ENCODE measurements at places on chromosomes 2 and 18. TPM values are rescaled to one million over a fixed set of nuclear protein-coding genes. Genes with fewer than 3 reads are reported as not detected.

DNA sequence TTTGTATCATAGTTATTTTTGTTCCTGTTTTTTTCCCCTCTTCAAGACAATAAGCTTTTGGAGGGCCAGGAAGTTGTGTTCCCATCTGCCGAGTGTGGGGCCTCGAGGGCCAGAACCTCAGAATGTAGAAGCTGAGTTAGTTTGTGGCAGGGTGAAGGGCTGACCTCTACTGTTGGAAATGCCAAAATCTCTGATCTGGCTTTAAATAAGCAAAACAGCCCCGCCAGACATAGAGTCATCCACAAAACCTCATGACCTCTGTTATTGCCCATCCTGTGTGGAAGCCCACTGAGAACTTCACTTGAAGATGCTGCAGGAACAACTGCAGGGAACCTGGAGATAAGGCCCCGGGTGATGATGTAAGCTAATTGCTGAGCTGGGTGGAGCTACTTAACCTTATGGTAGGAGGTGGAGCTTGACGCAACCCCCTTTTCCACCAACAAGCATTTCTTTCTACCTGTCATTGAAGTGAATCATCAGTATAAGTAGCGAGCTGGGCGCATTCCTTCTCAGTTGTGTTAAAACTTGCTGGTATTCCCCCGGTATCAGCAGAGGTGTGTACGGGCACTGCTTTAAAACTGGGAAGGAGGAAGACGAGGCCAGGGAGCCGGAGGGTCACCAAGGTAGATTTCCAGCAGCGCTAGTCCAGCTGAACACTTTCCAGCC, 177.2 kb downstream of the NEDD4L start:
- no peak for ATAC-seq

DYTN gene
- total RNA-seq, result not detected

NLRC4 gene
- 1.6 TPM for total RNA-seq

- no peak for ATAC-seq
Measured at GRCh38 chr2:38037325-38037724, 38.6 kb downstream of the CYP1B1 start.

LOXHD1 gene
- total RNA-seq, result 0.27 TPM

DNA sequence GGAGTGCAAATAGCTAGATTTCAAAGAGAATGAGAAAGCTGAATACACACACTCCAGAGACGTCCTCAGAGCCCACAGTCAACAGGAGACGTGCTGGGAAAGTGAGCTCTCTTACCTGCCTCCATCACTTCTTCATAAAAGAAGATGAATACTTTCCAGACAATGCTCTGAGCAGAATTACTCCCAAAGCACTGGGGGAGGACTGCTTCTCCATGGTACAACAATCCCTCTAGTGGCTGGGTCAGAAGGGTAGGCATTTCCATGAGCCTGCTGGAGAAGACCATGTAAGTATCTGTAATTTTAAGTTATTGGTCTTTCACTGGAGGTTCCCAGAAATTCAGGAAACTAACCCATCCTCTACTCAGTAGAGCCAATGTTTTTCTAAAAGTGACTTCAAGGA, 190.3 kb downstream of the RBM43 start:
- ATAC-seq, result no peak

GRCh38 chr2:197210430-197210829, 100.2 kb downstream of the ANKRD44 start:
- ATAC-seq, result no peak

DNA sequence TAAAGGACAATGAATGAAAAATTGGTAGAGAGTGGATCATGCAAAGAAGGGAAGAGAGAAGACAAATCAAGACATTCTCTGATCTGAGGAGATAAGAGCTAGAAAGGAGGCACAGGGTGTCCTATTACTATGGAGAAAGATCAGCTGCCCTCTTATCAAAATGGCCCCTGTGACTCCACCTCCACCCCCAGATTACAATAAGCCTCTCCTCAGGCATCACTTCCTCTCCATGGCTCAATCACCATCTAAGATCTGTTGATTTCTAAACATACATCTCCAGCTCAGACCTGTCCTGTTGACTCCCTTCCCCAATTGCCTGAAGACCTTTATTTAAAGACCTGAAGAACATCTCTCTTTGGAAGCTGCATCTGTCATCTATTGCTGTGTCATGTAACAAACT, 43.2 kb downstream of the SP100 start:
- ATAC-seq, result no peak

DNA sequence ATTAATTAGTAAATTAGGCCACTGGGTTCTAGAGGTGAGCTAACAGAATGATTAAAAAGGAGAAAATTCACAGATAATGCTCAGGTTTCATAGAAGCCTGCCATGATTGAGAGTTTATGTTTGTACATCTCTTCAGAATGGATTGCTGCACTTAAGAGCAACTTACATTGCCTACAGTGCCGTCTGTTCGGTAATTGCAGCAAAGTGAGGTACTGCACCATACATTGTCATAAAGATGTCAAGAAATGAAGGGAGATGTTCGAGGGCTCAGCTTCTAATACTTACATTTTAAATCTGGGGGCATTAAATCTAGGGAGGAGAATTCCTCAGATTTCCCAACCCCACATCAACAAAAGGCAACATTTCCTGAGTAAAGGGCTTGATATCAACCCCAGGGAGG, 976.2 kb upstream of the FANCL start:
- no peak for ATAC-seq

DNA sequence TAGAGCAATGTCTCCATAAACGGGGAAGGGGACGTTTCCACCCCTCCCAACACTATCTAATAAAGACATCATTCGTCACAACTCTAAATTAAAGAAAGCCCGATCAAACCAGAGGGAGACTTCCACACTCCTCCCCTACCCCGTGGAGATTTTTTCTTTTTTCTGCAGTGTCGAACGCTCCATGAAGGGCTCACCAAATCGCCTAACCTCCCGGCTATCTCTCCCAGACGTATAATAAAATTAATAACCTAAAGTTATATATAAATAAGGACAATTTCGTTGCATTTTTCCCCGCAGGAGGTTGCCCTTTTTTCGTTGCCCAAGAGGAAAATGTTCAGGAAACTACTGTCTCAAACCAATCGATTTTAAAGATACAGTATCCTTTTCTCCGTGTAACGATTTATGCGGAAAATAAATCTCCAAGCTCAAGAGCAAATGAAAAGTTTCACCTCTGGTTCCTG, 2.4 kb downstream of the EVX2 start:
- ATAC-seq, result no peak

DNA sequence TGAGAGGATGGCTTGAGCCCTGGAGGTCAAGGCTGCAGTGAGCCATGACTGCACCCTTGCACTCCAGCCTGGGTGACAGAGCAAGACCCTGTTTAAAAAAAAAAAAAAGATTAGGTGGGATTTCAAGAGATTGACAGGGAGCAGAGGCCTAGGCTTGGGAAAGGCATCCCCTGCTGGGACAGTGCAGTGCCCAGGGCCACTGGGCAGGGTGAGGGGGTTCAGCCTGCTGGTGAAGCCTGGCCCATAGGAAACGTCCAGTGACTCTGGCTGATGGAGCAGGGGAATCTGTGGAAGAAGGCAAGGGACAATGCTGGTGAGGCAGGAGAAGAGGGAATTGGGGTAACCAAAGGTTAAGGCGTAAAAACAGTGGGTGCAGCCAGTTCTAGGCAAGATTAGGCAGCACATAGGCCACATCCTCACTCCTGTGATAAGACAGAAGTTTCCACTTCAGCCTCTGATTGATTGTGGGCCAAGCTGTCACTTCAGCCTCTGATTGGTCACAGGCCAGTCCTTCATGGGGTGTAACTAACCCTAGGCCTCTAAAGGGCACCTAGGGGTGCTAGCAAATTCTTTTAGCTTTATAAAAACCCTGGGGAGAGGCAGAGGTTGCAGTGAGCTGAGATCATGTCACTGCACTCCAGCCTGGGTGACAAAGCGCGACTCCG, 128.6 kb downstream of the MSH2 start:
- ATAC-seq, result no peak

SLC11A1 gene
- total RNA-seq, result 5.9 TPM

GRCh38 chr18:78892721-78893120, 86.9 kb upstream of the SALL3 start:
- ATAC-seq, result no peak

GTF3C2 gene
- total RNA-seq, result 30.3 TPM

DNA sequence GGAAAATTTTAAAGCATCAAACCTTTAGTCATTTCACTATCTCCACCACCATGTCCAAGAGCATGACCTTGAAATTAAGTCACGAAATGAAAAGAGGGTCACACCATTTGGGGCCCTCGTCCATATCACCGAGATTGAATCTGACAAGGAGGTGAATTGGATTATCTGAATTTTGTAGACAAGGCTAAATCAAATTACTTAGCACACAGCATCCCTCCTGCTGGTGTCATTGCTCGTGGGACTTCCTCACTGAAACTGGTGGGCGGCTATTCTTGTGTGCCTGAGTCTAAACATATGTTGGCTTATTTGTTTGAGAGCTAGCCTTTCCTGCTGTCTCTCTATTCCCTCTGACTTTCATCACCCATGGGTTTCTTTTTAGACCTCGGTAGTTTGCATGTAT, 64.6 kb upstream of the CNGA3 start:
- ATAC-seq, result no peak

- no peak for ATAC-seq
Measured at GRCh38 chr2:69565431-69565839, 78.1 kb downstream of the AAK1 start.

- no peak for ATAC-seq
Measured at GRCh38 chr2:149885468-149885867, 297.9 kb upstream of the MMADHC start.

FSIP2 gene
- total RNA-seq, result 0.54 TPM

DNA sequence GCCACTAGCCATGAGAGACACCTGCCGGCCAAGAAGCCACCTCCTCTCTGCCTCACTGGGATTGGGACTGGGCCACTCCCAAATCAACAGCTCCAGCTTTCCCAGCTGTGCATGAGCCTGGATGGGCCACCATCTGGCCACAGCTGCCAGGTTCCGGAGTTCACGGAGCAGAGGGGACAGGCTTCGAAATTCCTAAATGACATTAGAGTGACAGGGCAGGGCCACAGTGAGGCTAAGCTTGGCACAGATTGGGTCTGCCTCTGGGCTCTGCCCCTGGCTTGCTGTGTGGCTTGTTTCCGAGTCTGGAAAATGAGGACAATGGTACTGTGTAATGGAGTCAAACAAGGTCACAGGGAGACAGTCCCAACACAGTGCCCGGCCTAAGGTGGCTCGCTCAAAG, 6.5 kb downstream of the DIPK1C start:
- ATAC-seq, result peak; percentile 34

GRCh38 chr2:148796735-148797512, 78.1 kb upstream of the KIF5C start:
- no peak for ATAC-seq

FAM237A gene
- not detected for total RNA-seq

DNA sequence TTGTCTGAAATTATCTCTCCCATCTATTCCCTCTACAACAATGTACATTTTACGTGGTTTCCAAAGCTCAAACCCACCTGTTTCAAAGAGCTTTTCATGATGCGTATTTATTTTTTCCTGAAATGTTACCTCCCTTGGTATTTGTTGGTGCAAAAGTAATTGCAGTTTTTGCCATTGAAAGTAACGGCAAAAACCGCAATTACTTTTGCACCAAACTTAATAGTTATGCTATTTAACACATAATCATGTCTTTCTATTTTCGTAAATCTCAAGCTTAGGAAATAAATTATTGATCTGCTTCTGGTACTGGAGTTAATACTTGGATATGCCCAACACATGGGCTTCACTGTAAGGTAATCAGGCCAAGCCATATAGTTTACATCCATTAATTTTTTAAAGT, 85.2 kb downstream of the SUCLG1 start:
- no peak for ATAC-seq

- ATAC-seq, result peak; percentile 14
Measured at GRCh38 chr2:201450954-201451291, 335 bp downstream of the TRAK2 start.

DNA sequence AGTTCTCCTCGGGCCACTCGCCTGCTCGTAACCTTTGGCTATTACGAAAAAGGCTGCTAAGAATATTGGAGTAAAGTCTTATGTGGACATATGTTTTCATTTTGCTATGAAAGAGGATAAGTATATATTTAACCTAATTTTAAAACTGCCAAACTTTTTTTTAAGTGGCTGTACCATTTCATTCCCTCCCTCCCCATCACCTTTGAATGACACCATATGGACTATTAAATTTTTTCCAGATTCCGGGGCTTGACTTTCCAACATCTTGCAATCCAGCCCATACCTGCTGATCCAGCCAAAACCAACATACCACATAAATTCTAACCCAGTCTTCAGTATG, 31.5 kb downstream of the REEP1 start:
- ATAC-seq, result no peak

ZNF396 gene
- total RNA-seq, result 2.9 TPM

GRCh38 chr18:52426041-52426440, 86.0 kb downstream of the DCC start:
- ATAC-seq, result no peak

DNA sequence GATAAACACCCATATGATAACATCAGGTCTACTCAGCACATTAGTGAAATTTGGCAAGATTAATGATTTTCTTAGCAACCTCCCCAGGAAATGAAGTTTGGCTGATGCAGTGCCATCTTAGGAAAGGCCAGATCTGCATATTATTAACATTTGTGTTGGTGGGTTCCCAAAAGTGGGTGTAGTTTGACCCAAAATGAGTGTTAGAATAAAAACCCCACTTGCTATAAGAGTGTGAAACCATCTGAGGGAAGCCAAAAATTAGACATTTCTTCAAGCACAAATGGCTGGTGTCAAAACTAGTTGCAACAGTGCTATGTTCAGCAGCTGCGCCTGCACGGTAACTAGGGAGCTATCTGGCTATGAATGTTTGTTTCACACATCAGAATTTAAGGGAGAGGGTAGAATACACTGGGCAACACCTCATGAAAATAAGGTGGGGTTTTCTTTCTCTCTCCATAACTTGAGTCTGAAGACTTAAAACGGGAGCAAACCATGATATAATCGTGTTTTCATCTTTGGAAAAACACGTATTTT, 15.9 kb upstream of the CSRNP3 start:
- ATAC-seq, result no peak

- no peak for ATAC-seq
Measured at GRCh38 chr2:191220671-191221070, 24.5 kb upstream of the MYO1B start.

DNA sequence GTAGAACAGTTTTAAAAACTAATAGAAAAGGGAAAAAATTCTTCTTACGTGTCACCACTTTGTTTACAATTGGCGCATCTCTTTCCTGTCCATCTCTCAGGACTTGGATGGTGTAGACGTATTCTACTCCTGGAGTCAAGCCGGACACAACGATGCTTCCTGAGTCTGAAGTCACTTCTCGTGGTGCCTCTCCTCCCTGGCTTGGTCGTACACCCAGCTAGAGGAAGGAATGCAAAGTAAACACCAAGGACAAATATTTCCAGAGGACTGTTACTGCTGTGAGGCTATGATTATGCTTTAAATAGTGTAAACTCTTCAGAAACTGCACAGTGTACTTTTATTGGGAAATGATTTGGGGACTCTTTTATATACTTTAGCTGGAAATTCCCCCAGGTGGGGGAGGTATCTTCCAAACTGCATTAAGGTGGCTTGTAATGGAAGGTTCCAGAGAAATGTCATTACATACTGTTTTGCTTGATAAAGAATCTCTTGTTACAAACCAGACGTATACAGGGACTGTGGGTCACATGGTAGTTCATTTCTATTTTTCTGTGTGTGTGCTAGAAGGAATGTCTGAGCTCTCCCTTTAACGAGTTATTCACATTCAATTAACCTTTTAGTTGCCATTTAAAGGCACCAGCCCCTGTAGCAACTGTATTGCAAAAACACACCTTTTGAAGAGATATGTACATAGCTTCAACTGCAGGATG, 38.1 kb downstream of the FN1 start:
- peak; percentile 46 for ATAC-seq
